Activated CD4-positive, alpha-beta T cell treated with anti-CD3 and anti-CD28 coated beads, Interleukin-2, amount 10 ng/mL, durations not matched to agents 24 days and 14 days (primary cell): ENCODE measurements at places on chromosomes 5 and 9.

GRCh38 chr9:121823451-121824169 lies 172.2 kb downstream of the DAB2IP start:
- no peak for DNase-seq

GRCh38 chr5:138565100-138565821 lies 9.9 kb downstream of the HSPA9 start:
- DNase-seq: peak; percentile 58

GRCh38 chr5:91632871-91633270 lies 249.8 kb upstream of the ARRDC3 start:
- DNase-seq: no peak

DNA sequence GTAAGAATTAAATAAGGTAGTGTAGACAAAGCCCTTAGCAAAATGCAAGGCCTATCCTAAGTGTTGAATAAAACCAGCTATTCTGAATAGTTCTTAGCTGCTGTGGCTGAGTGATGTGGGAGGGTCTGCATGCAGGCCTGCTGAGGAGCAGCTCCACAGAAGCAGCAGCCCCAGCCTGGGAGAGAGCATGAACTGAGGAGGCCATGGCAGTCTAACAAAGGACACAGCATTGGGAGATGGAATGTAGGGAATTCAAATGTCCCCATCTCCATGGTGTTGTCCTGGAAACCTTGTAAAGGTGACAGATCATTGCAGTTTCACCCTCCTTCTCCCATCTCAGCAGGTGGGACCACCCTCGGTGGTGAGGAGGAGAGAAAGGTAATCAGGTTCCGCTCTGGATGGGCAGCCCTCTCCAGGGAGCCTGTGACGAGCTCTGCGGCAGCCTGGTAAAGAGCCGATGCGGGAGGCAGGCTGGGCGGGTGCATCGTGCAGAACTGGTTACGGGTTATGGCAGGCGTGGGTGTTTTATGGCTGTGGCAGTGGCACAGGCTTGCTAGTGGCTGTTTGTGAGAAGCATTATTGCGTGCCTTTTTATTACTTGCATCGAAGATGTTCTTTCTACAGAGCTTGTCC lies 199.9 kb upstream of the GLRA1 start:
- DNase-seq: no peak

DNA sequence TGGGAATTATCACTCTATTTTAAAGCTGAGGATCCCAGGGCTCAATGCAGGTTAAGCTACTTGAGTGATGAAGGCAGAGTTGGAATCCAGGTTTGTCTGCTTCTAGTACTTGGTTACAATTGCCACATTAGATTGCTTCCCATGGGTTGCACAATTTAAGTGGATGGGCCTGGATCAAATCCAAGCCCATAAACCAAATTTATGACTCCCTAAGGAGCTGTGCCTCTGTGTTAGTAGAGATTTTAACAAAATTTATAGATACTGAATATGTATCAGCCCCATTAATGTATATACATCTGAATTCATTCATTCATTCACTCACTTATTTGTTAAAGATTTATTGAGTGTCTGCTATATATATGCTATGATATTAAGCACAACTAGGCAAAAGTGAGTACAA lies 332.3 kb upstream of the KLF9 start:
- no peak for DNase-seq

DNA sequence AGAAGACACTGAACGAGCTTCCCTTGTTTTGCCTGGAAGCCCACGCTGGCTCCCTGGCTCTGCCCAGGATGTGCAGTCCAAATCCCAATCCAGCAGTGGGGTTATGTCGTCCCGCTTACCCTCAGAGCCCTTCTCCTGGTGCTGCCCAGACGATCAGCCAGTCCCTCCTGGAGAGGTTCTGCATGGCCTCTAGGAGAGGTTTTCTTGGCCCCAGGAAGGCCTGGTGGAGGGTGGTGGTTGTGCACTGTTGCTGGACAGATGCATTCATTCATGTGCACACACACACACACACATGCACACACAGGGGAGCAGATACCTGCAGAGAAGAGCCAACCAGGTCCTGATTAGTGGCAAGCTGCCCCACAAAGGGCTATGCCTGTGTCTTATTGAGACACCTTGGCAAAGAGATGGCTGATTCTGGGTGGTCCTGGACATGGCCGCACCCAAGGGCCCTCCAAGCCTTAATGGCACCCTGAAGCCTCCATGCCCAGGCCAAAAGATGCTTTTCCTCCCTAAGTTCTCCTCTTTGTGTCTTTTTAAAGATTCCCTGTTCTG lies 10.5 kb upstream of the OLFM1 start:
- no peak for DNase-seq

DNA sequence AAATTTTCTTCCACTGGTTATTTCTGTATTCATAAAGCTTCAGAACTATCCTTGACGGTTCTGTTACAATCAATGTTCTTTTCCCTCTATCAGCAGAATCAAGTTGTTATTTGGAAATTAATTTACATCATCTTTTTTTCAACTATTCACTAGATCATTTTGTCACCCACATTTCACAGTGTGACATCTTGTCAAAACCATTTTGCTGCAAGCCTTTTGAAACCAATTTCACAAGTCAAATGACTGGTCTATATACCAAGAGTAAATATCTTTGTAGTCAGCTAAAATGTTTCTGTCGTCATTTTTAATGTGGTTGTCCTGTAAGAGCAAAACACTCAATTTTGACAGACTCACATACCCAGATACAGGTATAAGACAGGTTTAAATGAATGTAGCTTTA lies 984.3 kb upstream of the TYRP1 start:
- no peak for DNase-seq

DNA sequence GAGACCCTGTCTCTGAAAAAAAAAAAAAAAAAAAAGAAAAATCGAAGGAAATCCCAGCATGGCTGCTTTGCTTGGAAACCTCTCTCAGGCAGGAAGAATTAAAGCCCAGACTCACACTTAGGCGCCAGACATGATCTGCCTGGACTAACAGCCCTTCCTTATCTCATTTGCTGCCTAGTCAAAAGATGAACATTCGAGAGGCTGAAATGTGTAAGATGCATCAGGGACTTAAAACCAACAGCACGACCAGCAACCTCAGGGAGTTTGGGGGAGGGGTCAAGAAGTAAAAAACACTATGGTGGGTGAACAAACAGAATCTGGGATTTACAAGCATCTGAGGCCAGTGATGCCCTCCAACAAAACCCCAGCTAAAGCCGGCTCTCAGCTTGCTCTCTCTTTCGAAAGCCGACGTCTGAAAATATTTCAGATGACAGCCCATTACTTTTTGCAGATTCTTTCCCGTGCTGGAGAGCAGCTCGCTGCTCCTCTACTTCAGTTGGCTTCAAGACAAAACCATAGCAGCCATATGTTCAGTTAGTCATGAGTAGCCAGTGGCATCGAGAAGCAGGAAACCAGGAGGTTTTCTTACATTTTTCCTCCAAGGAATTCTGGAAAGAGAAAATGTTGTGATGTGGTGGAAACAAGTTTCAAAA lies 249.9 kb downstream of the MARCHF11 start:
- no peak for DNase-seq

- DNase-seq: no peak
Observed at GRCh38 chr5:42591015-42591414, 165.6 kb upstream of the CCDC152 start.

DNA sequence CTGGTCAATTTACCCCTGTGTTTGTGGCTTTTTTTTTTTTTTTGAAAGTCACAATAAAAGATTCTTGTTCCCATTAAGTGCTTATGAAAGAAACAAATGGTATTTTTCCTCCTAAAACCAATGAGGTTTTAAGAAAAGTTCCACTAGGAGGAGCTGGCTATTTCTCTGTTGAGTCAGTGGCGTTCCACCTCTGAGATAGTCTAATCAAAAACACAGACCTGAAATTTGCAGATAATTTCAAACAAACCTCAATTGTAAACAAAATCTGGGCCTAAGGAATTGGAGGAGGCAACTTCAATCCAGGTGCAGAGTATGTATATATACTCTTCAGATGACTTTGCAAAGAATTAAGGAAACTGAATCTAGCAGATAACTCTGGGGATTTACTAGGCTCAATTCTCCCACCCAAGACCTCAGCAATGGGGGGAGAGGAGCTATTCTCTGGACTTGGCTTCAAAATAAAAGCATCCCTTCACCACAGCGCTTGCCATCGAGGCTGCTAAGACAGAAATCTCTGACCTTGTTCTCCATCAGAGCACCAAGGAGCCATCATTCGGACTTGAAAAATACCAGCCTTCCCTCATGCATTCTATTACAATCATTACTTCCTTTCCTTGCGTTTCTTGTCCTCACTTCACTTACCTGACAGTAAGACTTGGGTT lies 52.4 kb downstream of the FANCC start:
- no peak for DNase-seq

DNA sequence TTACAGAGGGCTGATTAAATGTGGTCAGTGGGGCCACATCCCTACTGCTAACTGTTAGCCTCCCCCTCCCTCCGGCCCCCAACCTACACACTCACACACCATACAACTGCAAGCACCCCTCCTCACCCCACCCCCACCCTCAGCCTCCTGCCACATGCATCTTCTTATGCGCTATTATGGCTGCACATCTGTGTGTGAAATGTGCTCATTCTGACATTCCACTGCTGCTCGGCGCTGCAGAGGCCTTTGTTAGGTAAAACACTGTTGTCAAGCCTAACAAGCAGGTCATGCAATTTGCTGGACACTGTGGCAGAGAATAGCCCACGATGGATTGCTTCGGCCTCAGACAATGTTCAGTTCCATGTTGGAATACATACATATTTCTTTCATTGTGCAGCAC lies 173.6 kb downstream of the NR2F1-AS1 start:
- no peak for DNase-seq

GRCh38 chr5:151601391-151601790 lies 10.3 kb upstream of the FAT2 start:
- no peak for DNase-seq

- DNase-seq: peak; percentile 84
Observed at GRCh38 chr9:19493174-19493811, 84.5 kb downstream of the ACER2 start.

GRCh38 chr9:79581388-79581787 lies 9.6 kb downstream of the TLE4 start:
- no peak for DNase-seq

GRCh38 chr5:3180636-3181035 lies 415.0 kb upstream of the IRX1 start:
- DNase-seq: peak; percentile 34

DNA sequence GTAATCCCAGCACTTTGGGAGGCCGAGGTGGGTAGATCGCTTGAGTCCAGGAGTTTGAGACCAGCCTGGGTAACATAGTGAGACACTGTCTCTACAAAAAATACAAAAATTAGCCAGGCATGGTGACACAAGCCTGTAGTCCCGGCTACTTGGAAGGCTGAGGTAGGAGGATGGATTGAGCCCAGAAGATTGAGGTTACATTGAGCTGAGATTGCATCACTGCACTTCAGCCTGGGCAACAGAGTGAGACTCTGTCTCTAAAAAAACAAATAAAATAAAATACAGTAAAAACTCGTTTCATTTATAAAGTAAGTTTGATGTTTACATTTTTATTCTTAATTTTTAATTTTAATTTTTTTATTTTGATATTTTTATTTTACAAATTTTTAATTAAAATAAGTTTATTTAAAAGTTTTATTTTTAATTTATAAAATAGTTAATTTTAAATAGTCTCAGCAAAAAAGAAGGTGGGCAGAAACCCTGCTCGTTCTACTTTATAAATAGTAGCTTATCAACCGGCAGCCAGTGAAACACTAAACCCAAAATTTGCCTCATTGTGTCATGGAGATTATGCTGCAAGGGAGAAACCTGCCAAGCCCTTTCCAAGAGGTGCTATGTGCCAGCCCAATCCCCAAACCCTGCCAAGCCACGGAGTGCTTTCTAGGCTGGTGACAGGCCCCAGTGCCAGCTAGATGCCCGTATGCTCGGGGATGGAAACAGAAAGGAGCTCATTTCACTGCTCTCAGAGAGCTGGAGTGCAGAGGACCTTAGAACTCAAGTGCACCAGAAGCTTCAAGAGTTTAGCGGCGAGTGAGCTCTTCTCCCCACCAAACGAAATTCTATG lies 38.9 kb downstream of the SERINC5 start:
- no peak for DNase-seq

- DNase-seq: no peak
Observed at GRCh38 chr5:36496471-36496870, 109.9 kb upstream of the SLC1A3 start.

GRCh38 chr9:26308328-26308727 lies 584.3 kb downstream of the CAAP1 start:
- no peak for DNase-seq

DNA sequence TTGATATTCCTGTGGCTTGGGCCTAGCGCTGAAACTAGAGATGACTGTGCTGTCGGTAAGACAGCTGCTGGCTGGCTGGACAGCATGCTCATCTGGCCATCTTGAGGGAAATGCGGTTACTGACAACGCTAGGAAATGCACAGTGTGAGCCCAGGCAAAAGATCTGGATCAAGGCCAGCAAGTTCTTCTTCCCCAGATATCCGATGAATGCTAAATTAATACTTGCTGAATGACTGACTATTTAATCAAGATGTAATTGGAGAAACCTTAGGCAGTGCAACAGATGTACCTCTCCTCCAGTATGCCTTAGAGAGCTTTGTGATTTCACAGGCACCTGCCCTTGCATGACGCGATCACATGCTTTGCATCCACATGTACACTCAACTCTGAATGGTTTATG lies 659.1 kb downstream of the EFNA5 start:
- DNase-seq: no peak

GRCh38 chr5:180367991-180368390 lies 14.9 kb upstream of the GFPT2 start:
- DNase-seq: no peak

GRCh38 chr5:33423018-33423630 lies 17.6 kb upstream of the TARS1 start:
- DNase-seq: no peak

- peak; percentile 69 for DNase-seq
Observed at GRCh38 chr9:128061275-128061960, 5.7 kb downstream of the NAIF1 start.

DNA sequence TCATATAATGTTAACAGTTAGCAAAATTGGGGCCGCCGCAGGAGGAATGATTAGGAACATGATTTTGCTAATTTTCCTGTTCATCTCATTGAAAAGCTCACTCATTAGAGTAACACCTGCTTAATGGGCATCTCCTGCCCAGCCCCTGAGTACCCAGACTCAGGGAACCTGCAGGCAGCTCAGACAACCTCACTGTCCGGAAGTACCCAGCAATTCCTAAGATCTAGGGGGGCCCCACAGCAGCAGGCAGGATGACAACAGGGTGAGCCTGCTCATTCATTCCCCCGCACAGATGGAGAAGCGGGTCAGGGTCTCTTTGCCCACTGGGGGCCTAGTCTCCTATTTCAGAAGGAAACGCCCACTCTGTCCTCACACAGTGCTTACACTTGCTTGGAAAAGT lies 12.6 kb downstream of the FAM78A start:
- DNase-seq: no peak

- DNase-seq: no peak
Observed at GRCh38 chr5:143263272-143263810, 140.1 kb downstream of the NR3C1 start.
